Hepatocyte (in vitro differentiated cells): ENCODE measurements at places on chromosomes 5 and 9. TPM values are rescaled to one million over a fixed set of nuclear protein-coding genes. Genes with fewer than 3 reads are reported as not detected.

GRCh38 chr9:112299514-112299913, 33.9 kb downstream of the PTBP3 start:
- no peak for DNase-seq

DNA sequence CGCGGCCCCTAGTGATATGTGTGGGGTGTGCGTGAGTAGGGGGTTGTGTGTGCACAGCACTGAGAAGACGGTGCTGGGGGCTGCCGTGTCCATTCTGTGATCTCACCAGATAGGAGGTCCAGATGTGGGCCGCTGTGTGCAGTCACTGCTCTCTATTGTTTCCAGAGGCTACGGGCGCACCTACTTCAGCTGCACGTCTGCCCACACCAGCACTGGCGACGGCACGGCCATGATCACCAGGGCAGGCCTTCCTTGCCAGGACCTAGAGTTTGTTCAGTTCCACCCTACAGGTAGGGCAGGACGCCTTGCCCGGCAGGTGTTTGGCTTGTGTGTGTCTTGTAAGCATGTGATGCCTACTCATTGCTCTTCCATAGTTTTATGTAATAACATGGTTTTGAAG, 12.6 kb downstream of the SDHA start:
- DNase-seq, result no peak

DNA sequence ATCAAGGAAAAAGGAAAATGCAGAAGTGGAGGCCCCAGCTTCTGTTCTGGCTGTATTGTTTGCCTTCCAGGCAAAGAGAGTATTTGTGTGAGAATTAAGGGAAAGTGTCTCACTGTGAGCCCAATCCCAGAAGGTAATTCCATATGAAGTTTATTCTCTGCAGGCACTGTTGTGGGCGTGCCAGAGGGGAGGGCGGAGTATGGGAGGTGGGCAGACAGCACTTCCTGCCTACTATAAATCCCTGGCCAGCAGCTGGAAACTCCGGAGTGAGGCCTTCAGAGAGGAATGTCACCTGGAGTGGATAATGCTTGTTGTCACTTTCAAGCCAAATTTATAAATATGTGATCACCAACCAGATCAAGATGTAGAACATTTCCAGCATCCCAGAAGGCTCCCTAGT, 209.5 kb downstream of the ARHGAP26 start:
- DNase-seq, result no peak

DNA sequence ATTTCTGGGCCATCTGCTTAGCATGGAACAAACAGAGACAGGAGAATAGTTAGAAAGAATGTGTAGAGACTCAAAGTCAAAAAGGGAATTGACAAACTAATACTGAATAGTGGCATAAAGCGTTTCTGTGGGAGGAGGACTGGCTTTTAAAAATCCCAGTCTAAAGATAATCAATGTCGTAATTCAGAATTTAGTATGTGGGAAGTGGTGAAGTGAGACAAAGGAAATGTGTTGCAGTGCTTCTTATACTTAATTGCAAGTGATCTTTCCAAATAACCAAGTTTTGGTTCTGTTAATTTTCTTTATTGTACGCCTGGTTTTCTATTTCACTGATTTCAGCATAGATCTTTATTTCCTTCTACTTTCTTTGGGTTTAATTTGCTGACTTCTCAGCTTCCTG, 133.2 kb downstream of the ENTREP1 start:
- no peak for DNase-seq

DNA sequence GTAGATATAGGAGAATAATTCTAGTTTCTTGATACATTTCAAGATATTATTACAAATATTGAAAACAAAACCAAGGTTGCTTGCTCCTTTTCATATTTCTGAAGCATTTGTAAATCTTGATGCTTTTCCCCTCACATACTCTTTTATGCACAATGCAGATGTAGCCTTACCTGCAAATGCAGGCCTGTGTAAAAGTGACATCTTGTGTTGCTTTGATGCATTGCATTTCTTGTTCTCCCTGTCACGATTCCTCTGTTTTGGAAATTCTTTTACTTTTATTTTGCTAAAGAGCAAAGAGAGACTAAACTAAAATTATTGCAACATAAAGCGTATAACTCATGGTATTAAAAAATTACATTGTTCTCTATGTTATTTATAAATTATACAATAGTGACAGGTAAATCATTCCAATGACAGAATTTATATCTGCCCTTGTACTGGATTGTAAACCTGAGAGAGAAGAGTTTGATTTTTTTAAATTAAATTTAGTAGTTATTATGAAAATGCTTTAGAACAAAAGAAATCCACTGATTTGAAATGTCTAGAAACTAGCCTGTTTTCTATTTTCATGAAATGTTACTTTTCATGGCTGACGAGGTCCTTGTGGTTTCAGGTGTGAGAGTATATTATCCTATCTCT, 970.0 kb downstream of the MAT2B start:
- DNase-seq, result peak; percentile 32

PCDHB12 gene
- total RNA-seq, result 1.1 and 1.4 TPM in 2 replicates

HNRNPA0 gene
- total RNA-seq, result 25.9 and 30.8 TPM in 2 replicates

PRELID1 gene
- 228 and 245 TPM in 2 replicates for total RNA-seq

SLC36A3 gene
- not detected in 2 replicates for total RNA-seq
